ENCODE measurements at places on chromosomes 1 and 21. TPM values are rescaled to one million over a fixed set of nuclear protein-coding genes. Genes with fewer than 3 reads are reported as not detected.

Gene DCST2
- 0.29 TPM for polyA plus RNA-seq

Gene RCOR3
- 24.2 TPM for polyA plus RNA-seq

Gene KDM5B
- 25.9 TPM for polyA plus RNA-seq

Gene SLC35D1
- 3.5 TPM for polyA plus RNA-seq

Gene ZMYND12
- polyA plus RNA-seq = 0.40 TPM

Gene ATP1A2
- polyA plus RNA-seq = not detected

DNA sequence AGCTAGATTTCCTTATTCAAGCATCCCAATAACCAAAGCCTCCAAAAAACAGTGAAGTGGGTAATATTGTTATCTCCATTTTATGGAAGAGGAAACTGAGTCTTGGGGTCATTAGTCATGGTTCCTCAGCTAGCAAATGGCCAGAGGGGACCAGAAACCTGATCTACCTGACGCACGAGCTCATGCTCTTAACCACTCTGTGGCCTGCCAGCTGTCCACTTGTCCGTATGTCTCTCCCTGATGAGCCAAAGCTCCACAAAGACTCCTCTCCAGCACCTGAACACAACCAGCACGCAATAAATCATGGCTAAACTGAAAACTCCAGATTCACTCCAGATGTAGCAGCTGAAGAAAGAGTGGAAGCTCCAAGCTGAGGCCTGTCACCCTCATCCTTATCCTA is 5.8 kb downstream of the CAPN8 start:
- no peak for DNase-seq

- no peak for DNase-seq
Observed at GRCh38 chr1:202964791-202965410, 2.2 kb downstream of the CYB5R1 start.

DNA sequence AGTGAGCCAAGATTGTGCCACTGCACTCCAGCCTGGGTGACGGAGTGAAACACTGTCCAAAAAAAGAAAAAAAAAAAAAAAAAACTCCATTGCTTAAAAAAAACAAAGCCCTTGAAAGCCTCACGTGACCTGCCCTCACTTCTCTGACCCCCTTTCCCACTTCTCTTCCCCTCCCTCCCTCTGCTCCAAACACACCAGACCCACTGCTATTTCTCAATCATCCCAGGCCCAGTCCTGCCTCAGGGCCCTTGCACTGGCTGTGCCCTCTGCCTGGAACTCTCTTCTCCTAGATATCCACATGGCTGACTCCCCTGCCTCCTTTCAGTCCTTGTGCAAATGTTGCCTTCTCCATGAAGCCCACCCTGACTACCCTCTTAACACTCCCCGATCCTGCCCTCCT is 45.4 kb upstream of the TARDBP start:
- no peak for DNase-seq

DNA sequence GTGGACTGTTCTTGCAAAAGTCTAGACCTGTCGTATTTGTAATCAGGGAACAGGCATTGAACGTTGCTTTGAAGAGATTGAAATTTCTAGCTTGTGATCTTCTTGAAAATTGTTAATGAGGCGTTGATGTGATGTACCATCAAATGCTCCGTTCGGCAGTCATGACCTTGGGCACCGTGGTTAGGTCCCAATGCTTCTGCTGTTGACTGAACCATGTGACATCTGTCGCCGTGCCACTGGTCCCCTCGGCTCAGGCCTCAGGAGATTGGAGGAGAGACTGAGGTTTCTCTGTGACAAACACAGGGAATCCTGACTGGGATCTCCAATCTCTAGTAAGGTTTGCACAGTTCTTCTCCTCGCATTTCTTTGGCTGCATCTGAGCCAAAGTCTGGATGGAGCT is 18.1 kb upstream of the KCNAB2 start:
- DNase-seq = no peak

- DNase-seq = no peak
Observed at GRCh38 chr21:36021251-36021837, 39.0 kb downstream of the SETD4 start.
